ENCODE measurements at places on chromosomes 16 and 17.

DNA sequence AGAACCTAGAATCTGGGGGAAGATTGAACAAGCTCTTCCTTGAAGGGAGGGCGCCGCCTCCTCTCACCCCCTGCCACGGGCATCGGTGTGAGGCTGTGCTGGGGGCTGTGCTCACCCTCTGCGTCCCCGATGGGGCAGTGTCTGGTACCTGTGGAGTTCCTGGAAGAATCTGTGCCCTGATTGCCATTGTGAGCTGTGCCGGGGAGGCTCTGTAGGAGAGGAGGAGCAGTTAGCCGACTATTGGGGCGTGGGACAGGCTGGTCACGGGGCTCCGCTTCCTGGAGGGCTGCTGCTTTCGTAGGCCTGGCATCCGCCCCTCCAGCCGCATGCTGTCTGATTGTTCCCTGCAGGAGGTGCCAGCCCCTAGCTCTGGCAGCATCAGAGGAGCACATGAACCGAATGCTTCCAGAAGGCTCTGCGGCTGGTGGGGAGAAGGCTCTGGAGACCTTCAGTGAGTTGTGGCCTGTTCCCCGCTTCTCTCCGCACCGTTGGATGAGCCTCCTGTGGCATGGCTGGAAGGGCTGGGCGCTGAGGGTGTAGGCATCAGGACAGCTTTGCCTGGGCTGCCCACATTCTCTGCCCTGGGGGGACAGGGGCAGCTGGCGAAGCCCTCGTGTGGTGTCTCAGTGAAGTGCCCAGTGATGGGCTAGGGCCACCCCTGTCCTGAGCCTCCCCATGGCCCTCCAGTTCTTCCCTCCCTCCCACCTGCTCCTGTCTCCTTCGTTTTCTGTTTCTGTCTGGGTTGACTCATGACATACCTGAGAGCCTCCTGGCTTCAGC, 86.9 kb downstream of the SEC14L1 start:
- DNase-seq: no peak

DNA sequence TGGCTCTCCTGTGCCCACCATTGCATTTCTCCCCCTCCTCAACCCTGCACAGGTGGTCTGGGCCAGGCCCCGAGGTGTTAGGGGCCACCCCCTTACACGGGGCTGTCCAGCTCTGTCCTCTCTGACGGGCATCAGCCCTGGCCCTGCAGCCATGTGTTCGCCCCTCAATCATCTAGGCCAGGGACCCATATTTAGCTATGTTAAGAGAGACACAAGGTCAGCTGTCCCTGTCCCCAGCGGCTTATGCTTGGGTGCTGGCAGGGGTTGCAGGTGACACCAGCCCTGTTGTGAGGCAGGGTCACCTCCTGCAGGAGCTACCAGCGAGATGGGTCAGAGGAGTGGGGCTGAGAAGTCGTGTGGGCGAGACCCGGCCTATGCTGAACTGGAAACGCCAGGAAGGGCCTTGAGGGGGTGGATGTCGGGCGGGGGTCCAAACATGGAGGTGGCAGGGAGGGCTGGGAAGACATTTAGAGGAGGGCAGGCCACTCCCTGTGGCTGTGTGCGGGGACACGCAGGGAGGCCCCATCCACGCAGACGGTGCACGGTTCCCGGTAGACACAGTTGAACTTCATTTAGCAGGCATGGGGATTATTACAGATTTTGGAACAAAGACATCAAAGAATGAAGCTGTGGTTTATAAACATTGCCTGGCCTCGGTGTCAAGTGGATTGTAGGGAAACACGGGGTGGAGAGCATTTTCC, 133.2 kb upstream of the CHMP6 start:
- DNase-seq: no peak

DNA sequence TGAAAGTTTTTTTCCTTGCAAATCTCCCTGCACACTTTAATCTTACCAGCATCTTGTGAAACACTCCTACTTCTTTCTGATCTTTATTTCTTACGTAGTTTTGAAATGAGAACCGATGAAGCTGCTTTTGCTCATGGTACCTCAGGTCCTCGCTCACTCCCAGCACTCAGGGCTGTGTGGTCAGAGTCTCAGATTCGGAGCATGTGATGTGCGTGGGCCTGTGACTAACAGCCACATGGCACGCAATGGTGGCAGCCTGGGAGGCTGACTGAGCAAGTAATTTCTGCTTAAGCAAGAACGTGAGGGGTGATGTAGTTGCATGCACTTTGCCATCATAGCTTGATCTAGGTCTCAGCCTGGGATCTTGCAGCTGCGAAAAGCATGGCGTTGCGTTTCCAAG, 624.3 kb downstream of the MAF start:
- DNase-seq: no peak

DNA sequence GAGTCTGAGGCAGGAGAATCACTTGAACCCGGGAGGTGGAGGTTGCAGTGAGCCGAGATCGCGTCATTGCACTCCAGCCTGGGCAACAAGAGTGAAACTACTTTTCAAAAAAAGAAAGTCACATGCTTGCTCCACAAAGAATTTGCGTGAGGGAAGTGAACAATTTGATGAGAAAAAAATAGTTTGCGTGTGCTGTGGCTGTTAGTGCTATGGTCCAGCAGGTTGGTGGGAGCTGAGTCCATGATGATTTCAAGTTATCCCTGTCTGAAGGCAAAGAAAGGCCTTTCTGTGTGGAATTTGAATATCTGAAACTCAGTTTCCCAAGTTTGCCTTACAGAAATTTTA, 21.0 kb downstream of the PRCD start:
- no peak for DNase-seq

DNA sequence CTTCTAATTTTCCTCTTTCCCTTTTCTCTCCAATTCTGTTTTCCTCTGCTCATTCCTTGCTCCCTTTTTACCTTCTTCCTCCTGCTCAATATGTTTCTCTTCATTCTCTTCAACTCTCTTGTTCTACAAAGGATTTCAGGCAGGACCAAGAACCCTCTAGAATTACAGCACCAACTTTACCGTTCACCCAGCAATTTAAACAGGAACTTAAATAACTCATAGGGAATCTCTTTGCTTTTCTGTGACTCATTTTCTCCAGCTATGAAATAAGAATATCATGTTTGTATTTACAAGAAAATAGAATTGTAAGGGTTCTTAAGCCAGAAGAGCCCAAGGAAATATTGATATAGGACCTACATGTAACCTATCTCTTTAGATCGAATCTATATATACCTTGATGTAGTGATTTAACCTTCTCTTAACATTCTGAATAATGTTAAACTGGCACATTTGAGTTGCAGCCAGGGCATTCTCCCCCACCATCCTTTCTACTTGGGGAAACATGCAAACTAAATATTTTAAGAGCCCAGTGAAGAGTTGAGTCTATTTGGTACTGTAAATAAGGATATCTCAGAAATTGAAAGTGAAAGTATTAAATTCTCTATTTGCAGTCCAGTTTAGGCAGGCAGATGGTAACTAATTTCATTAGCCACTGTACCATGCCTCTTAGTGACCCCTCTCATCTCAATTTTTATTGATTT, 137.0 kb downstream of the ANKFN1 start:
- DNase-seq: no peak

DNA sequence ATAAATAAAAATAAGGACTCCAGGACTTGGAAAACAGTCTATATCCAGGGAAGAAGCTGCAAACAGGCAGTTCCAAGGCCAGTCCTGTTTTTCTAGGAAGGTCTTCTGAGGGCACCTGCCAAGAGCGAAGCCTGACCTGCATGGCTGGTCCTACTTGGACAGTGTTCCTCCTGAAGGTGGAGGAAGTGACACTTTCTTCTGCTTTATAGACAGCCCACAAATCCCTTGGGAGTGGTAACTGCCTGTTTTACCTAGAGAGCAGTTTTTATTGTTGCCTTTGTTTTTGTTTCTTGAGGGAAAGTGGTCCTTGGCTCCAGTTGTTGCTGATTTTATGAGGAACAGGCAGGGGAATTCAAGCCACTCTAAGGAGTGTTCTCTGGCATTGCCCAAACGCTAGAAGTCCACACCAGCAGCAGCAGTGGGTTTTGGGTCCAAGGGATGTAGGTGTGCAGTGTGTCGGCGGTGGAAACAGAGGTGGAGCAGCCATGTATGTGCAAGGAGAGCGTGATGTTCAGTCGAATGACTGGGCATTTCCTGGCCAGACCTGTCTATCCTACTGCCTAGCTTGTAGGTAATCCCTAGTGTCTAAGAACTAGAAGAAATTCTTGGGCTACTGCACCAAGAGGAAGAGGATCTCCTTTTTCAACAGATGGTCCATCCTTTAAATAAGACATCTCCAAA, 35.3 kb downstream of the LDHD start:
- DNase-seq: no peak

- DNase-seq: no peak
Observed at GRCh38 chr17:17468217-17469010, 8.4 kb upstream of the MED9 start.

- no peak for DNase-seq
Observed at GRCh38 chr16:764848-765487, 4.4 kb downstream of the MSLN start.

DNA sequence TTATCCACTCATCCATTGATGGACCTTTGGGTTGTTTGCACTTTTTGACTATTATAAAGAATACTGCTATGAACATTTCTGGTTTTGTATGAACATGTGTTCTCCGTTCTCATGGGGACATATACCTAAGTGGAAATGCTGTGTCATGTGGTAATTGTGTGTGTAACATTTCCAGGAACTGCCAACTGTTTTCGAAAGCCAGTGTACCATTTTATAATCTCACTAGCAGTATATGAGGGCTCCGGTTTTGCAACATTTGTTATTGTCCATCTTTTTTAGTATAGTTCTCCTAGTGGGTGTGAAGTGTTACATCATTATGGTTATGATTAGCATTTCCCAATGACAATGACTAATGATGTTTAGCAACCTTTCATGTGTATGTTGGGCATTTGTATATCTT, 5.1 kb upstream of the TRIM25 start:
- DNase-seq: no peak

DNA sequence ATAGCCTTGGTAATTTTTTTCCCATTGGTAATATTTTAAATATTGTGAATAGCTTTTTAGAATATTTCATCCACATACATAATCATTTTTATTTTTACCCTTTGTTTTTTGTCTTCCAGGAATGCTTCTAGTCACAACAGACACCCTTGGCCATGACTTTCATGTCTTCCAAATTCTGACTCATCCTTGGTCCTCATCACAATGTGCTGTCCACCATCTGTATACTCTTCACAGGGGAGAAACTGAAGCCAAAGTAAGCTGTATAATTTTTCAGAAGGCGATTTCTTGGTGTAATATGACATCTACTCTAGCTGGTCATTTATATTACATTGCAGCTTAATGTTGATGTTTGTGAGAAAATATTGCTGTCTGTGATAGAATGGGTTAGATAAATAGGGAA, 269.4 kb downstream of the BCAS3 start:
- peak; percentile 58 for DNase-seq

- DNase-seq: no peak
Observed at GRCh38 chr16:10088380-10088793, 93.8 kb downstream of the GRIN2A start.

DNA sequence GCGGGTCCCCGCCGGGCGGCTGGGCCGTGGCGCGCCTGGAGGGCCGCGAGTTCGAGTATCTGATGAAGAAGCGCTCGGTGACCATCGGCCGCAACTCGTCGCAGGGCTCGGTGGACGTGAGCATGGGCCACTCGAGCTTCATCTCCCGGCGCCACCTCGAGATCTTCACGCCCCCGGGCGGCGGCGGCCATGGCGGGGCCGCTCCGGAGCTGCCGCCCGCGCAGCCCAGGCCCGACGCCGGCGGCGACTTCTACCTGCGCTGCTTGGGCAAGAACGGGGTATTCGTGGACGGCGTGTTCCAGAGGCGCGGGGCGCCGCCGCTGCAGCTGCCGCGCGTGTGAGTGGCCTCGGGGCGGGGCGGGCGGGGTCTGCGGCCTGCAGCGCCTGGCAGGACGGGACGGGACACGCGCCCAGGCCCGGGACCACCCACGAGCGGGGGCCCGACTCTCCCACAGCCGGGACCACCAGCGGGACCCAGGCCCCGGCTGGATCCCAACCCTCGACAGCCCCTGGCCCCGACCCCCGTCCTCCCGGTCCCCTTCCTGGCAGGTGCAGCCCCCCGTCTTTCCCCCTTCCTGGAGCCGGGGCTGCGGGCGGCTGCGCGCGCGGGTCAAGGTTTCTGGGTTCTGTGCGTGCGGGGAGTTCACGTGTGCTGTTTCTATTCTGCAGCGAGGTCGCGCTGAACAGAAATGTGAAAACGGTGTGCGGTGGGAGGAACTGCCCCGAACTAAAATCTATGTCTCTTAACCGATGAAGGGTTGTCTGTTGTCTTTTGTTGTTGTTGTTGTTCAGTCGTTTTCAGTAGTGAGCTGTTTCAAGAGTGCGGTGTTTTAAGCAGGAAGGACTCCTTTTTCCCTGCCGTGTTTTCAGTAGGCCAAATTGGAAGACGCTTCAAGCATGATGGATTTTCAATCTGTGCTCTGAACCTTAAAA, 705 bp downstream of the FOXK2 start:
- DNase-seq: peak; percentile 58

- DNase-seq: peak; percentile 49
Observed at GRCh38 chr17:59859444-59860025, 33.2 kb downstream of the TUBD1 start.

DNA sequence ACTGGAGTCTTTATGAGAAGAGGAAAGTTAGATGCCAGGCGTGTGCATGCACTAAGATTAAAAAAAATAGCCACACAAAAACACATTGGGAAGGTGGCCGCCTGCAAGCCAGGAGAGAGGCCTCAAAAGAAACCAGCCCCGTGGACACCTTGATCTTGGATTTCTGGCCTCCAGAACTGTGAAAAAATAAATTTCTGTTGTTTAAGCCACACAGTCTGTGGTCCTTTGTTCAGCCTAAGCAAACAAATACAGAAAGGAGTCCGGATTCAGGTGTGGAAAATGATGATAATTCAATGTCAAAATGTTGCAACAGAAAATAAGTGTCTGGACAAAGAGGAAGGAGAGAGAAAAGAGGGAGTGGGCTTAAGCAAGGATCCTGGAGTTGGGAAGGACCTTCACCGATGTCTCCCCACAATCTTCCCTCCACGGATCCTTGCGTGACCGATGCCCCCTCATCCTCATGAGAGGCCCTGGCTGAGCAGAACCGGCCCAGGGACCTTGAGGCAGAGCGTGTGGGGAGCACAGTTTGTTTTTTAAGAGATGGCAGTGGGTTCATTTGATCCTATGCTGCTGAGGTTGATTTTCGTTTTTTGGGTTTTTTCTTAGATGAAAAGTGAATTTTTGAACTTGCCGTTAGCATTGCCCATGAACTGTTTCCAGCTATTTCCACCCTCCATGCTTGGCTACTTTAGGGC, 133.2 kb downstream of the IRX3 start:
- DNase-seq: no peak

Data from GM03348 (cell line).